ENCODE measurements at places on chromosomes 7 and 10. TPM values are rescaled to one million over a fixed set of nuclear protein-coding genes. Genes with fewer than 3 reads are reported as not detected.

CPA5 gene
- not detected for total RNA-seq

VSTM4 gene
- 1.6 TPM for total RNA-seq

ADCYAP1R1 gene
- total RNA-seq: not detected

ANKRD61 gene
- not detected for total RNA-seq
